ENCODE measurements at places on chromosomes 7 and 10.
A peak's percentile ranks its signal among the peaks of the same experiment; 100 is the strongest.

DNA sequence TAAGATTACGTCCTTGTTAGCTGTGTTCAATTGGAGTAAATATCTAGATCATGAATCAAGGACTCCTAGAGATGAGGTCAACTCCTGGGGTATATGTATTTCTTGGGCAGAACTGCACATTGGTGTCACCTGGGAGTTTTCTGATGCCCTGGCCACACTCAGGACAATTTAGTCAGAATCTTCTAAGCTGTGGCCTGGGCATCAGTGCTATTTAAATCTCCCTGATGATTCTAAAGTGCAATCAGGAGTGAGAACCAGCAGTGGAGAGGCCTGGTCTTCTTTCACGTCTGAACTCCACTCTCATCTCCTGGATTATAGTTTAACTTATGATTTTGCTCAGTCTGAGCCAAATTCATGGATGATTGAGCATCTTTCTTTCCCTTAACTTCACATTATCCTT, 218.0 kb downstream of the BMPER start:
- DNase-seq, result no peak

DNA sequence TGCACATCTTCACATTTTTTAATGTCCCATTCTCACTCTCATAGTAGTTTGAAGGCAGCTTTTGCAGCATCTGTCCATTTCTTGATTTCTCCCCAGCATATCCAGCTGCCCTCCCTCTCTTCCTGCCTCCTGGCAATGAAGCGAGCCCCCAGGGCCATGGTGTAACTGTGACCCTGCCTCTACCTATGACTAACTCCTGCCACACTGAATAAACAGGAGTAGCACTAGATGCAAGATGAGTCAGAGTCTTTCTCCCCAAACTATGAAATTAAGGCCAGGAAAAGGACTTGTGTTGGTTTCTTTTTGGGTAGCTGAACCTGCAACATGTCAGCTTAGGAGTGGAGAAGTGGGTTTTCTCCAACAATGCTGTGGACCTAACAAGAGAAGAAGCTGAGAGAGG, 329.0 kb downstream of the RNLS start:
- DNase-seq, result no peak

- no peak for DNase-seq
Observed at GRCh38 chr10:1551636-1552338, 185.5 kb downstream of the ADARB2 start.

DNA sequence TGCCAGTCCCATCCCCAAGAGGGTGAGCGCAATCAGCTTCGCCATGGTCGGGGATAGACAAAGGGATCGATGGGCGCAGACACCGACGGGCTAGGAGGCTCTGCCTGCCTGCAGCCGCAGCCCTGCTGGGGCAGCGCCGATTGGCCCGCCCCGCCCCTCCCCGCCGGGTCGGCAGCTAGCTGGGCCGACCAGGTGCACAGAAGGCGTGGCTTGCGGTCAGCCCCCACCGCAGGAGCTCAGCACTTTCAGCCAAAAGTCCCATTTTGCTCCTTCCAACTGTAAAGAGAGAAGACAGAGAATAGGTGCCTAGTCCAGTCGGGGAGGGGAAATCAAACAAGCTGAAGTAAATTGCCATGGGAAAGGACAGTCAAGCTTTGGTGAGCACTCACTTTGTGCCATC, at the start of gene PON1:
Gene PON1, minus strand, starts transcription at position 102 of the 400 bp plus-strand sequence. Its CDS starts 57 bp downstream, at position 45.
- DNase-seq, result no peak

- no peak for DNase-seq
Observed at GRCh38 chr10:116170815-116171250, 102.2 kb downstream of the GFRA1 start.

GRCh38 chr7:38427279-38427955, 154.0 kb upstream of the TARP start:
- DNase-seq, result no peak

- DNase-seq, result no peak
Observed at GRCh38 chr10:132001238-132001972, 19.7 kb upstream of the BNIP3 start.

- DNase-seq, result no peak
Observed at GRCh38 chr10:97321804-97322190, 2.7 kb downstream of the FRAT1 start.

DNA sequence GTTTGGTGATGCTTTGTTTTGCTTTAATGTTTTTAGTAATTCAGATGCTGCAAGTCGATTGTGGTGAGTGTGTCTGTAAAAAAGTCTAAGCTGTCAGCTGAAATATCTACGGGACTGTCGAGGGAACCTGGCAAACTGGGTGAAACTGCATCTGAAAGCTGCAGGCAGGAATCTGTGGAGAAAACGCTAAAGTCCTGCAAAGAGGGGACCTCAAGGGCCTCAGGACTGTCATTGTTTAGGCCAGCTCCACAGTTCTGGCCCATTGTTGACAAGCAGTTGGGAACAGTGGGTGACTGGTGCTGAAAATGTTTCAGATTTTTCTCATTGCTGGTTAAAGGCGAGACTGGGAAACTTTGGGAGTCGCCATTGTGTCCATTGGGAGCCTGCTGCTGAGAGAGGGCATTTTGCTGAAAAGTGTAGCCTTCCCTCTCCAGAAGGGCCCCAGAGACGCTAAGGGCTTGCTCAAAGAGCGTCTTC, 1.8 kb downstream of the HOXA2 start:
- DNase-seq, result no peak

DNA sequence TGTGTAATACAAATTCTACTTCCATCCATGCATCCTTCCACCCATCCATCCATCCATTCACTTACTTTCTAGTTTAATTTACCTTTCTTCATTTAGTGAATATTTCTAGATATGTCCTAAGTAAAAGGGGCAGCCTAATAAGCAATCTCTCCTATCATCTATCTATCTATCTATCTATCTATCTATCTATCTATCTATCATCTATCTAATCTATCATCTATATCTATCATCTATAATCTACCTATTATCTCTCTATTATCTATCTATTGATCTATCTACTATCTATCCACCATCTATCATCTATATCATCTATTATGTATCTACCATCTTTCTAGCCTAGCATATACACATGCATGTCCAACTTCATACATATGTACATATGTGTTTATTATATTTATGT, 104.2 kb downstream of the PTPN20 start:
- DNase-seq, result no peak

GRCh38 chr10:31142026-31142425, 110.4 kb upstream of the ZNF438 start:
- no peak for DNase-seq

DNA sequence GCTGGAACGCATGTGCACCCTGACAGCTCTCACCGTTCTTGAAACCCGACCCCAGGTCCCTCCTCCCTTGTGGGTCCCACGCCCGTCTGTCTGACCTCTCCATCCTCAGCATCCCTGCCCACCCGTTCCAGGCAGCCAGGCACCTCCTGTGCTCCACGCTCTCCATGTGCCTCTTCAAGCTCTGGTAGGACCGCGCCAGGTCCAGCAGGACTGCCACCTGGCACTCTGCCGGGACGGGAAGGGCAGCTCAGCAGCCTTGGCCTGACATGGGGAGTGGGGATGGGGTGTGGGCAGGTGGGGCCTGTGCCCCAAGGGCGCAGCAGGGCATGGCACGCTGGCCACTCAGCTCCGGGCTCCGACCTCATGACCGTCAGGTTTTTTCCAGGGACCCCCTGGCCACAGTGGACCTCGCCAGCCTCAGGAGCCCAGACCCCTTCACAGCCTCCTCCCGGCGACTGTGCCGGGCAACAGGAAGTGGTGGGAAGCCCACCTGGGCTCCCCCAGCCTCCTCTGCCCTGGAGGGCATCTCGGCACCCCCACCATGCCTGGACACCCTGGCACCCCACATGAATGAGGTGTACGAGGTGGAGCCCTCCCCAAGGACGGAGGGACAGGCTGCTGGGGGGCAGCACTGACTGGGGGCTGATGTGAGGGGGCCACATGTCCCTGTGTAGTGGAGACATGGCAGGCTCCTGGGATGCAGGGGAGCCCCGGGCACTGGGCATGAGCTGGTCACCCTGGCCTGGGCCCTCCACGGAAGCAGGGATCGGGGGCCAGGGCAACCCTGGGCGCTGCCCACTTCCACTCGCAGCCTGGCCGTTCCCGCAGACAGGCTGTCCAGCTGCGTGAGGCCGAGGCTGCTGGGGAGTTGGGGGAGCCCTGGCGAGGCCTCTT, 25.1 kb upstream of the NKX6-2 start:
- no peak for DNase-seq

GRCh38 chr7:136312592-136312991, 335.4 kb upstream of the MTPN start:
- DNase-seq, result no peak

DNA sequence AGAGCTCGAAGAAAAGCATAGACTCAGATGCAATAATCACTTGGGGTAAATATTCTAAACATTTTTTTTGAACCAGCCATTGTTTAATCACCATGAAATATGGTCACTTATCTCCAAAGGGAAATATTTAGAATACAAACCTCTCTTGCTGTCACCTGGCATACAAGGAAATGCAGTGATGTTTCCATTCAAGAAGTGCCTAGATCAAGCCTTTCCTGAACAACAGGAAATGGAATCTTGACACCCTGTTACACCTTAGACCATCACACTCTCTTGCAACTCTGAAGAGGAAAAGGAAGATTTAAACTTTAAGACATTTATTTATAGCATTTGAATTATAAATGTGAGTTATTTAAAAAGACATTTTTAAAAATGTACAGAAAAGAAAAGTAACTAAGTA, 263.0 kb upstream of the BMPER start:
- DNase-seq, result no peak

DNA sequence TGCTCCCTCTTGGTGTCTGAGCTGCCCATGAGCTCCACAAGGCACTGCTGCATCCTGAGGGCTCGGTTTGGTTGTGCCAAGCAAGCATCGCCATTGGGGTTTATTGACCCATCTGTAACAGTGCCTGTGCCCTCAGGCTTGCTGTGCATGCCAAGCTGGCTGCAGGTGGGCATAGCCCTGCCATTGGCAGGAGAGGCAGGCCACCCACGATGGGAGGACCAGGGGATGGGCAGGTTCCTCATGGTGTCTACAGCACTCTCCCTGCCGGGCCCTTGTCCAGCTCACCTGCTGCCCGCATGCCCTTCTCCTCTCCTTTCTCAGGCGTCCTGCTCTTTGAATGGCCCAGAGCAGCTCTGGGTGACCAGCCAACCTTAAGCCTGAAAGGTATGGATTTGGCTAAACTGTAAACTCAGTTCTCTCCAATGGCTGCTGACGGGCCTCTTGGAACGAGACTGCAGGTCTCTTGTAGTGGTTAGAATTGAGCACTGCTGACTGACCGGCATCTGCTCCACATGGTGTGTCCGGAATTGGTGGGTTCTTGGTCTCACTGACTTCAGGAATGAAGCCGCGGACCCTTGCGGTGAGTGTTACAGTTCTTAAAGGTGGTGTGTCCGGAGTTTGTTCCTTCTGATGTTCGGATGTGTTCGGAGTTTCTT, 17.6 kb downstream of the AKR1E2 start:
- no peak for DNase-seq

GRCh38 chr7:31043051-31043471, 9.0 kb upstream of the ADCYAP1R1 start:
- no peak for DNase-seq

DNA sequence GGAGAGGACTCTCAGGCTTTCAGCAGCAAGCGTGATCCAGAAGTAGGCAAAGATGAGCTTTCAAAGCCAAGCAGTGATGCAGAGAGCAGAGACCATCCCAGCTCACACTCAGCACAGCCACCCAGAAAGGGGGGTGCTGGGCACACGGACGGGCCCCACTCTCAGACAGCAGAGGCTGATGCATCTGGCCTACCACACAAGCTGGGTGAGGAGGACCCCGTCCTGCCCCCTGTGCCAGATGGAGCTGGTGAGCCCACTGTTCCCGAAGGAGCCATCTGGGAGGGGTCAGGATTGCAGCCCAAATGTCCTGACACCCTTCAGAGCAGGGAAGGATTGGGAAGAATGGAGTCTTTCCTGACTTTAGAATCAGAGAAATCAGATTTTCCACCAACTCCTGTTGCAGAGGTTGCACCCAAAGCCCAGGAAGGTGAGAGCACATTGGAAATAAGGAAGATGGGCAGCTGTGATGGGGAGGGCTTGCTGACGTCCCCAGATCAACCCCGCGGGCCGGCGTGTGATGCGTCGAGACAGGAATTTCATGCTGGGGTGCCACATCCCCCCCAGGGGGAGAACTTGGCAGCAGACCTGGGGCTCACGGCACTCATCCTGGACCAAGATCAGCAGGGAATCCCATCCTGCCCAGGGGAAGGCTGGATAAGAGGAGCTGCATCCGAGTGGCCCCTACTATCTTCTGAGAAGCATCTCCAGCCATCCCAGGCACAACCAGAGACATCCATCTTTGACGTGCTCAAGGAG, 95.5 kb downstream of the TACC2 start:
- no peak for DNase-seq

DNA sequence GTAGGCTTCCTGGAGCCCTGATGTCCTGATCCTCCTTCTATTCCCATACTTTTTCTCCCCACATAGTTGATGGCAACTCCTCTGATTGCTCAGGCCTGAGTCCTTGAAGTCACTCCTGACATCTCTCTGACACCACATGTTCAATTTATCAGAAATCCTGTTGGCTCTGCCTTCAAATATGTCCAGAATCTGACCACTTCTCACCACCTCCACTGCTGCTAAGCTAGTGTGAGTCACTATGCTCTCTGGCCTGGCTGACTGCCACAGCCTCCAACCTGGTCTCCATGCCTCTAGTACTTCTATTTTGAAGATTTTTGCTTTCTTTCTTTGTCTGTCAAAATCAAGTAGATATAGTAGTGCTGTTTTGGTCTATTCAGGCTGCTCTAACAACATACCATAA, 53.0 kb downstream of the TMEM229A start:
- no peak for DNase-seq

DNA sequence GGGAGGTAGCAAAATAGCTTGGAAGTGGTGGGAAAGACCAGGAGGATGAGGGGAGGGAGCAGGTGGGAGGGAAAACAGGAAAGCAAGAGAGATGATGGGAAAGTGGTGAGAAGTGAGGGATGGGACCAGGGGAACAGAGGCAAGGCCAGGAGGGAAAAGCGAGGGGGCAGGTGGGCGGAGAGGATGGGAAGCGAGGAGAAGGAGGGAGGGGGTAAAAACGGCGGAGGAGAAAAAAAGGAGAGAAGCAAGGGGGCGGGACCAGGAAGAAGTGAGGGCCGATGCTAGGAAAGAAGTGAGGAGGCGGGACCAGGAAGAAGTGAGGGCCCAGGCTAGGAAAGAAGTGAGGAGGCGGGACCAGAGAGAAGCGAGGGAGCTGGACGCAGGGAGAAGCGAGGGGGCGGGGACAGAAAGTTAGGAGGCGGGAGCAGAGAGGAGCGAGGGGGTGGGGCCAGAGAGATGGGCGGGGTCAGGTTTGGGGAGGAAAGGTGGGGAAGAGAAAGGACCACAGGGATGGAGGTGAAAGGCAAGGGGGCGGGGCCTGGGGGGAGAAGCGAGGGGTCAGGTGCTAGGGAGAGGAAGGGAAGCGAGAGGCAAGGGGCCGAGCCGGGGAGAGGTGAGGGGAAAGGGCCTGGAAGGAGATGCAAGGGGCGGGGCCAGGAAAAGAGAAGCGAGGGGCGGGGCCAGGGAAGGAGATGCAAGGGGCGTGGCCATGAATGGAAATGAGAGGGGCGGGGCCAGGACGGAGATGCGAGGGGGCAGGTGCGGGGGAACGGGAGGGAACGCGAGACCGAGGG, 984 bp downstream of the SMURF1 start:
- peak; percentile 92 for DNase-seq

GRCh38 chr10:63536698-63537097, 15.5 kb downstream of the REEP3 start:
- DNase-seq, result no peak

Data from activated CD4-positive, alpha-beta T cell treated with anti-CD3 and anti-CD28 coated beads, Interleukin-2, amount 50 U/mL, for 1 hour (primary cell).